CD14-positive monocyte (primary cell): ENCODE measurements at places on chromosomes 11 and 22.

DNA sequence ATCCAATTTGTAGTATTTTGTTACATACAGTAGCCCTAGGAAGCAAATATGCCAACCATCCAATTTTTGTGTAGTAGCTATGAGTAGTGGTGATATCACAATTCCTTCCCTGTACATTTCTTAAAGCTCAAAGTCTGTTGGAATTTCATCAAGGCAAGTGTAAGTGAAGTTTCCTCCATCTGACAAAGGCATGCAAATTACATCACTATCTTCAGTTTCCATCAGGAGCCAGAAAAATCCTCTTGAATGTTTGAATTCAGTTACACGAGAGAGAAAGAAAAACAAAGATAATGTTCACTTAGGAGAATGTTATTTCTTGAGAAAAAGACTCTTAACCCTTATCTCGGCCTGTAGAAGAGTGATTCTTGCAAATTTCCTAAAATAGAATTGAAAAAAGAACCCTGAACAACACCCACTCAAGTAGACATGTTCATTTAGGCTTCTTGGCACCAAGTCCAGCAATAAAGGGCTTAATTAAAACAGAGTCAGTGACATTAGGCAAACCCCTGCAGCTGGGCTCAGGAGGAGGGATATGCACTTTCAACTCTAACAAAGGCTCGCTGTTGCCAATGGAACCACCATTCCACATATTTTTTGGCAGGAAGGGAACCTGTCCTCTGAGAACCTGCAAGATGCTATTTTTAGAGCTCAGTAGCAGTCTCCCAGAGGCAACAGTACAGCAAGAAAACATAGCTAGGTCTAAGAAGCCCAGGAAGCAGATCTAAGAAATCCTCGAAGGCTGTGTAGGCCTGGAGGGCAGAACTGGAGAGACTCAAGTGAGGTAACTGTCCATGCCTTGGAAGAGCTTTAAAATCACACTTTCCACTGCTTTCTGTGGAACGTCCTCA lies 144.6 kb downstream of the CCDC81 start:
- DNase-seq, result no peak

DNA sequence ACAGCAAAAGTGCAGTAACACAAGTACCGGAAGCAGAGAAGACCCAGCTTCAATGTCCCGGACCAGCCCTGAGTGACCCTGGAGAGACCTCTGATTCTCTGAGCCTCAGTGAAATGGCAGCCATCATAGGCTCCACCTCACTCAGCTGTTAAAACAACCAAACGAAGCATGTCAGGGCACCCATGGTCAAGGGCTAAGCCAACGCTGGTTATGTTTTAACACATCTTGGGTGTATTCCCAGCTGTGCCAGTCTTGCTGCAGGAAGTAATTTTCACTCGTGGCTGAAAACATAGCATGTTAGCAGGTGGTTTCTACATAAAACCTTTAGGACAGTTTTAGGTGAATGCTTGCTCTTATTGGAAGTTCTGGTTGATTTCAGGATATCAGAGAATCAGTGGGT lies 30.9 kb downstream of the LMO2 start:
- no peak for DNase-seq

DNA sequence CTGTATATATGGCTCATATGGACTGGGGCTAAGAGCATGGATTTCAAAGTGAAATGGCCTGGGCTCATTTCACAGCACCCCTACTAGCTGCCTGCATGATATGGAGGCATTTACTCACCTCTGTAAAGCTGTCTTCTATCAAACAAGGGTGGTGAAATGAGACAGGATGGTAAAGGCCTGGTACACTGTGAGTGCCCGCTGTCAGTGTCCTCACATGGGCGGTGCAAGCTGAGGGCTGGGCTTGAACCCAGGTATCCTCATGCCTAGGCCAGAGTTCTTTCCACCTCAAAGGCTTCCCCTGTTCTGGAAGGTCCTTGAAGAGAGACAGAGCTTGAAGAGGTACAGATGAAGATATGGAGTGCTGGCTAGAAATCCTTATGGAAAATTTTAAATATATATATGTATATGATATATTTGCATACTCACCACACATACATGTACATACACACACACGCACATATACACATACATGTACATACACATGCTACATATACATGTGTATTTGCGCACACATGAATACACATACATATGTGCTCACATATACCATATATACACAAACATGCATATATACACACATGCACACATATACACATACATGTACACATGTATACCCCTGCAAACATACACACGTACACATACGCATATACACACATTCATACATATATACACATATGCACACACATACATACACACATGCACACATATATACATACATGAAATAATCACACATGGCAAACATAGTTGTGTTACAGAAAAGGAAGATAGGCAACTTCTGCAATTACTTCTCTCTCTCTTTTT lies 44.7 kb downstream of the MICAL2 start:
- DNase-seq, result no peak

- DNase-seq, result no peak
These were observed 25.8 kb upstream of the PPFIA1 start for GRCh38 chr11:70244698-70245097.

DNA sequence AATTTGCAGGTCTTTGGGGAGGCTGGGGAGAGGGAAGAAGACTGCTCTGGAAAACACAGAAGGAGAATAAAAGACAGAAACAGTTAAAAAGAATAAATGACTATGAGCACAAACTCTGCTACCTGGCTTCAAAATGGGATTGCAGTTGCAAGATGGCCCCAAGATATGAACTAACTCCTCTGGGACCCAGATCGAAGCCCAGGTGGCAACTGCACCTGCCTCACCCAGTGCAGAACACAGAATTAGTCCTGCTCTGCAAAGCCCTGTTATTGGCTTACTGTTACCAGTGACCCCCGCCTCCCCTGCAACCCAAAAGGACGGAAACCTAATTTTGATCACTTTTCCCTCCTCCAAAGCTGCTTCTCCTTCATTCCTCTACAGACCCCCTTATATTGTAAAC lies 35.9 kb upstream of the POU2AF1 start:
- DNase-seq, result no peak
